ENCODE measurements at places on chromosomes 3 and 15.
A peak's percentile ranks its signal among the peaks of the same experiment; 100 is the strongest.

GRCh38 chr3:8488877-8489276 lies 12.7 kb upstream of the LMCD1 start:
- DNase-seq, result peak; percentile 26

DNA sequence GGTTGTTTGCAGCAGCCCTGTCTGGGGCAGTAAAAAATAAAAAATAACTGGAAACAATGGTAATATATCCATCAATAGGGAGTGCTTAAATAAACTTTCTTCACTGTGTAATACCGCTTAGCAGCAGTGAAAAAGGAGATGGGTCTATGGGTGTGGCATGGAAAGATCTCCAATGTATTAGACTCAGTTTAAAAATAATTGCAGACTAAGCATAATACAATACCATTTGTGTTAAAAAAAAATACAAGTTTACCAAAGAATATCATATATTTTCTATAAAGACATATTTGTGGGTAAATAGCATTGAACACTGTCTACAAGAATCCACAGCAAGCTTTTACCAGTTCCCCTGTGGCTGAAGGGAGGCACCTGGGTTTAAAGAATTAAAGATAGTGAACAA lies 1.0 kb upstream of the ARHGEF3 start:
- no peak for DNase-seq

GRCh38 chr3:107128946-107129345 lies 248.3 kb upstream of the CCDC54 start:
- DNase-seq, result no peak

- no peak for DNase-seq
Measured at GRCh38 chr3:141446737-141447136, 40.1 kb upstream of the RASA2 start.

- DNase-seq, result no peak
Measured at GRCh38 chr3:113638910-113639309, 57.5 kb downstream of the USF3 start.

DNA sequence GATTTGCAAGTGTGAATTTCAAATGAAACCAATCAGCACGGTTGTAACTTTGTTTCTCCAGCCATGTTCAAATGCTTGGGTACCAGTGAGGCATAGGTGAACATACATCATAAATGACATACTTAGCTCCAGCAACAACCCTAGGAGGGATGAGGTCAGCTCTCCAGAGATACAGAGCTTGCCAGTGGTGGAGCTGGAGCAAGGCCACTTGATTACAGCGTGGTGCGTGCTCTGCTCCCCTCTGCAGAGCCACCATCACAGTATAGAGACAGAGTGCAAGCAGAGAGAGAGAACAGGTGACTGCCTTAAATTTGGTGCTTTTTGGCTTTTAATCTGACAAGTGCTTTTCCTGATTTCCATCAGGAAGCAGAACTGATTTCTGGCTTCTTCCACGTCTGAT lies 275.1 kb downstream of the PDZRN3 start:
- DNase-seq, result no peak

- no peak for DNase-seq
Measured at GRCh38 chr15:73856458-73857192, 16.7 kb upstream of the TBC1D21 start.

DNA sequence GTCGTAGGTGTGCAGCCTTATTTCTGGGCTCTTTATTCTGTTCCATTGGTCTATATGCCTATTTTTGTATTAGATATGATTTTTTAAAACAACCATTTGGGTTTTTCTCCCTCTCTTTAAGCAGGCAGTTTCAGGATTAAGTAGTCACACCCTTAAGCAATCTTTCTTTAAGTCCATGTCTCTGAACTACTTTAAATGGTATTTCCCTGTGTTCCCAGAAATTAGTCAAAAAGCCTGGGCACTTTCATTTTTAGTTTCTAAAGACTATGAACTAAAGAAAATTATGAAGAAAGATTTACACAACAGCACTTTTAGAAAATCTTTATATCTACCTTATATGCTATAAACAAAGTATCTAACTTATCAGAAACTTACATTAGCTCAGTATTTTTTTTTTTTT lies 110.3 kb downstream of the FAIM start:
- peak; percentile 81 for DNase-seq

DNA sequence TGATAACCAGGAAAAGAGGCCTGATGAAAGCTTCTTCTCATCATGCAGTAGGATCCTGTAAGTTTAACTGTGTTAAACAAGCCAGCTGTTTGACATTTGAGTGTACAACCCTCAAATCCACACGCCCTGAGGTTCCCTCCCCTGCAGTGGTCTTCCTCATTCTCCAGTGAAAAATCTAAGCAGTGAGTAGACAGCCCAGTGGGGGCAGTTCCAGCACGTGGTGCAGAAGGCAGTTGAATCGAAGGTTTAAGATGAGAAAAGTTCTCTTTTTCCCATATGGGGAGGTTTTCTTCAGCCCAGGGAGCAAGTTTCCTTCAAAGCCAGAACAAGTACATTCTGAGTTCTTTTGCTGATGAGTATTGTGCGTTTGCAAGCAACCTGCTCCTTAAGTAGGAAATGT lies 174.5 kb downstream of the NR2F2 start:
- no peak for DNase-seq

DNA sequence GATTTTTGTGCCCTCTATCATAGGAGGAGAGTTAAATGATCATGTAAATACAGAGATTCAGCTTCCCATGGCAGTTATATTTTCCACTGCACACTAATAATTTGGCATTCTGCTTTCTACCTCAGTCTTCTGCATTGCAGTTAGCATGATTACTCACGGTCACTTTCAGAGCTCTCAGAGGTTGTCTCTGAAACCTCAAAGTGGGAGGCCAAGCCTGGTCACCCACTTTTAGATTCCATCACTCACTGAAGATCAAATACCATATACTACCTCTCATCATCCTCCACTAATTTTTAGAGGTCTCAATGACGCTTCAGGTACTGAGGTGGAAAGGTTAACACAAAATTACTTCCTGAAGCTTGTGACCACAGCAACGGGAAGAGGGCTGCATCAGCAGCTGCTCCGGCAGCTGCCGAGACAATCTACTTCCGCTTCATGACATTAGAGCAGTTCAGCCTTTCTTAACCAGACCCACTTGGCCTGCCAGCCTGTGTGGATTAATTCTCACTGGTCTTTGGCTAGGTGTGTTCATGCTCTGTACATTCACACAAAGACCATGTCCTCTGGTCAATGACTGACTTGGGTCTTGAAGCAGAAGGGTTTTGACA lies 416.4 kb upstream of the PDZRN3 start:
- DNase-seq, result no peak

- no peak for DNase-seq
Measured at GRCh38 chr15:70185251-70185711, 87.6 kb upstream of the TLE3 start.

GRCh38 chr3:196192524-196193051 lies 18.6 kb downstream of the ZDHHC19 start:
- peak; percentile 56 for DNase-seq

GRCh38 chr3:55718521-55718921 lies 231.4 kb upstream of the WNT5A start:
- DNase-seq, result no peak

DNA sequence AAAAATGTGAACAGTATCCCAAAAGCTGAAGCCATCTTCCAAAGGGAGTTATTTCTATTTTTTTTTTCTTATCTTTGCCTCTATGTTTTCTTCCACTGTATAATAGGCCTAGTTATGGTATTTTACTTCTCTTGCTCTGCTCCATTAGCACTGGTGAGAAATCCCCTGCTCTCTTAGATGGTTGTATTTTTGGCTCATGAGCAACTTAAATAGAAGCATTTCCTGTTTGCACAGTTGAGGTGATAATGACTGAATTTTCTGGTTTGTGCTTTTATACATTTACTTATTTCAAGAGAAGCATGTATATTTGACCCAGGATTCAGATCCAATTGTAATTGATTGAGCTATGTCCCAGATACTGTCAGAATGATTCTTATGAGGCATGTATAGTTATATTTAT lies 61.6 kb upstream of the CD200R1L start:
- no peak for DNase-seq

- peak; percentile 96 for DNase-seq
Measured at GRCh38 chr3:54986294-54986693, 58.4 kb upstream of the LRTM1 start.

DNA sequence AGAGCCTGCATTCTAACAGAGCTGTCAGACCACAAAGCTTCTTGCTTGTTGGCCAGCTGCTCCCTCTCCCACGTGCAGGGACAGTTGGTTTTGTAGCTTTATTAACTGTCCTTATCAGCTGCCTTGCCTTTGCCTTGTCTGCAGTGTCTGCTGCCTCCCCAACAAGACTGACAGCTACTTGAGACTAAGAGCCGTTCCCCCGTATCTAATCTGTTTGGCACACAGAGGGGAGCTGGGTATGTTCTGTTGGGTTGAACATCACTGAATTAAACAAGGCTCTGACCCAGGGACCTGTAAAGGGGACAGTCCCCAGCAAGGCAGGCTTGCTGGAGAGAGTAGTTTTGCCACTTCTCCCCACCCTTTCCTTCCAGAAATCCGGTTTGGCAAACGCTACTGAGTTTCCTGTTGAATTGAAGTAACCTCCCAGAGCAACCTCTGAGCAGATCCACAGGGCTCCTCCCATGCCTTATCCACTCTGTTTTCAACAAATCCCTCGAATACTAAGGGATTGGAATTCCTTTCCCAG lies 116.1 kb downstream of the ANP32A start:
- no peak for DNase-seq

DNA sequence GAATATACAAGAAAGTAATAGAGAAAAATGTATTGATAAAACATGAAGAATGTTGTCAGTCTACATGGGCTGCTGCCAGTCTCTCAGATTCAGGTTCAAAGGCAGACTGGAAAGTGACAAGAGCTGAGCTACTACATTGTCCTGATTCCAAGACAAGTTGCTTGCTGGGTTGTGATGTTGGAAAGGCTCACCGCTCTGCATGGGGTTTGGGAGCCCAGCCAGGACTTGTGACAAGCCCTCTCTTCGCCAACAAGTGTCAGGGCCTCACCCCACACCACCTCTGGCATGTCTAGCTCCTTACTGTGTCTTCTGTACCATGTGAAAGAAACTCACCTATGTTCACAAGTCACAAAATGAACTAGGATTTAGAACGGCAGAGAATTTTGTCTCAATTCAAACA lies 43.0 kb upstream of the SH3GL3 start:
- no peak for DNase-seq

- no peak for DNase-seq
Measured at GRCh38 chr15:59020322-59020721, 32.9 kb downstream of the RNF111 start.

DNA sequence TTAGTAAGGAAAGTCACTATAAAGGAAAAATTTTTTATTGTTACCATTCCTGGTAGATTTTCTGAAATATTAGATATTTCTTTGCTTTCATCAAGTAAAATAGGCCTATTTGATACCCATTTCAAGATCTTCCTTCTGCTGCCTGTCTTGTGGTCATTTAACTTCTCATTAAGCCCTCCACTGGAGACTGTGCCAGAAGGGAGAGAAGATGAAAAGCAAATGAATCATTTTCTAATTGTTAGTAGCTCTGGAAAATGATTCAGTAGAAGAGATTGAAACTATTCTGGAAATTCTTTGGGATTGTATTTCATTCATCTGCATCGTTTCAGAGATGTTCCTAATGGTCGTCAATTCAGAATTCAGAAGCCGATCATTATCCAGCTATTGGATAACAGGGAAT lies 3.2 kb downstream of the KCTD6 start:
- no peak for DNase-seq

DNA sequence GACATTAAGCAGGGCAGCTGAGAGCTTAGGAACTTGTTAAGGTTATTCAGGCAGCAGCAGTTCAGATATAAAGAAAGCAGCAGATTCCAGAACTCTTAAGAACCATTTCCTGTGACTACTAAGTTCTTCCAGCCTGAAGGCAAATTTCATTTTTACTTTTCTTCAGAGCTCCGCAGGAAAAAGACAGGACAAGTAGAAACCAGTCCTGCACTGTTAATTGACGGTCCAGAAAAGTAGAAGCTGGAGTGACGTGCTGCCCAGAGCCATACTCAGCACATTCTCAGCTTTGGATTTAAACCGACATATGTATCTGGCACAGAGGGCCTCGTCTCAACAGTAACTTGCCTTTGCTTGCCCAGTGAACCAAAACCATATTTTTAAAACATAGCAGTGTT lies 219.4 kb upstream of the STRIT1 start:
- DNase-seq, result no peak

GRCh38 chr15:89587955-89588354 lies 12.7 kb downstream of the TICRR start:
- DNase-seq, result no peak

DNA sequence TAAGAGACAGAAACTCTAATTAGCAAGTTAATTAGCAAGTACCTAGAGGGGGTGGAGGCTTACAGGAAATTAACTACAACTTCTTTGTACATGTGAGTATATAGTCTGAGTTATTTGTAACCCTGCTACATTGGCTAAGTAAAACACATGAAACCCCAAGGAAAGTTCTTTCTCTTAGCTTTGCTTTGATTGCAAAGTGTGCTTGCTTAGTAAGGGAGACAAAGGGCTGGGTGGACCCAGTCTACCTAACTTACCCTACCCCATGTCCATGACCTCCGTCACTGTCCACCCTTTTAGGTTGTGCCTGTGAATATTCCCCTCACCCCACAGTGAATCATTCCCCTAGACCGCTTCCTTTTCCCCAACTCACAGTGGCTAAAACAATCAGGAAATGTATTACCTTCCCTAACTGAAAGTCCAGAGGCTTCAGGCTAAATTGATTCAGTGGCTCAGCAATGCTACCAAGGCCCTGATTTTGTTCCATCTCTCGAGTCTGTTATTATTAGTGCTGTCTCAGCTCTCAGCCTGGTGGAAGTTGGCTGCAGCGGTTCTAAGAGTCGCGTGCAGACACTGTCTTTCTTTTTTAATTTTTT lies 31.1 kb upstream of the RYR3 start:
- no peak for DNase-seq

GRCh38 chr3:98690876-98691275 lies 72.3 kb upstream of the ST3GAL6 start:
- no peak for DNase-seq

GRCh38 chr15:44194323-44195150 lies 534 bp downstream of the FRMD5 start:
- DNase-seq, result no peak

DNA sequence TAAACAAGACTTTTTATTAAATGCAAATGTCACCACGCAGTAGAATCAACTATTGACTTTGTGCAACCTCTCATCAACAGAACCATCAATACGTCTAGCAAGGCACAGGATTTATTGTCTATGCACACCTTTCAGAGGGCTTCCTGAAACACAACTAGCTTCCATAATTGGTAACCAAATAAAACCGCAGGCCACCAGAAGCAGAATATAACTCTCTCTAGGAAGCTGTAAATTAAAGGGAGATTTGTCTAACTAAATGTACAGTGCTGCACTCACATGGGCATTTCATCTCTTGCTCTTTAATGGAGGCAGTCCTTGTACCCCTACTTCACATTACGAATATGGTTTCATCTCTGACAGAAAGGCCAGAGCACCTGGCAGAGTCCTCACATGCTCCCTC lies 93.0 kb downstream of the FHIT start:
- no peak for DNase-seq

DNA sequence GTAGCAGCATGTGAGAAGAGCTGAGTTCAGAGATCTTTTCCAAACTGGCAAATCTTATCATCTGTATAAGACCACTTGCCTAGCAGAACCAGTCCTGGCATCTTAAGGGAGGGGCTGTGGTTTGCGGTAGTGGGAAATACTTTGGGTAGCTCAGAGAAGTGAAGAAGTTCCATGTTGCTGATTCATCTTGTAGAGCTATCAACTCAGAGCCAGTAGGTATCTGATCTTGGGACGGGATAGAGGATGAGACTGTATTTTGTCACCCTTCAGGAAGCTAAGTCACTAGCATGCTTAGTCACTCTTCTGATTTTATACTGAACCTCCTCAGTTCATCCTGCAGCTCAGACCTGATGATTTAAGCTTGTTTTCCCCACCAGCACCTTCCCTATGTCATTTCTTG lies 211.4 kb downstream of the NR1D2 start:
- no peak for DNase-seq

- no peak for DNase-seq
Measured at GRCh38 chr15:99090938-99091337, 13.9 kb upstream of the SYNM start.

Measured in inflammatory macrophage treated with lipopolysaccharide for 4 hours (primary cell).